ENCODE measurements at places on chromosomes 7 and 10. TPM values are rescaled to one million over a fixed set of nuclear protein-coding genes. Genes with fewer than 3 reads are reported as not detected.

DNA sequence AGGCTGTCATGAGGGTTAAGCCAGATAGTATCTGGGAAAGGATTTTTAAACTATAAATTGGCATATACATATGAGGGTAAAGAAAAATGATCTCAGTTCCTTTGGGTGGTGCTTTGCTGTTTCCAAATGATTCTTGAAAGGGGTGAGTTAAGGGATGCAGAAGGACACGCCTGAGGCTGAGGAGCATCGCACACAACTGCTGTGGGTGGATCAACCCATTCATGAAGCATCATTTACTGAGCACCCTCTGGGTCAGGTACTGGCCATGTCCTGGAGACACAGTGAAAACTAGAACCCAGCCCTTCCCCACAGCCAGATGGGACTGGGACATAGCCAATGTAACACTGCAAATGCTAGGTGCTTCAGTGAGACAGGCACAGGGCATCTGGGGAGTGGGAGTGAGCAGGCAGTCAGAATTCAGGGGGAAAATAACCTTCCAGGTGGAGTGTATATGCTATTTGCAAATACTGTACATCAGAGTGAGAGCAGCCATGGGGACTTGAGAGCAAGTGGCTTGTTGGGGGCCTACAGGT is 112.1 kb downstream of the WDFY4 start:
- no peak for DNase-seq

- DNase-seq, result peak; percentile 66
These were observed 69.9 kb downstream of the FAM204A start for GRCh38 chr10:118272149-118272721.

DNA sequence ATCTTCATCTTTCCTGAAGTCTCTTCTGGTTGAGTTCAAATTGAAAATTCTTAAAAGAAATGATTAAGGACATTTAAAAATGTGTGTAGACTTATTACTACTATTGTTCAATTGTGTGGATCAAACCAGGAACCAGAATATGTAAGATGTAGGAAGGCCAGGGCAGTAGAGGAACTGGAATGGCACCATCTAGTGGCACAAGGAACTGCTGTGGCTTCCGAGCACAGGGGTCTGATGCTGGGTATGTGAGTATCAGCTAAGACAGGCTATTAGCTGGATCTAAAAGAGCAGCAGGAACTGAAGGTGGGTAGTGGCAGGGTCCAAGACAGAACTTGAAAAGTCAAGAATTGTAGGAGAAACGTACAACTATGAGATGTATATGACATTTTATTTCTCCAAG is 247.3 kb downstream of the SEMA3A start:
- no peak for DNase-seq

EGR2 gene
- 15.5 TPM for polyA plus RNA-seq

- no peak for DNase-seq
These were observed 160.2 kb upstream of the UNC5B start for GRCh38 chr10:71052076-71052660.

GRCh38 chr10:123997013-123997412 is 96.4 kb downstream of the CHST15 start:
- no peak for DNase-seq
